ENCODE measurements at places on chromosomes 3 and 15.

DNA sequence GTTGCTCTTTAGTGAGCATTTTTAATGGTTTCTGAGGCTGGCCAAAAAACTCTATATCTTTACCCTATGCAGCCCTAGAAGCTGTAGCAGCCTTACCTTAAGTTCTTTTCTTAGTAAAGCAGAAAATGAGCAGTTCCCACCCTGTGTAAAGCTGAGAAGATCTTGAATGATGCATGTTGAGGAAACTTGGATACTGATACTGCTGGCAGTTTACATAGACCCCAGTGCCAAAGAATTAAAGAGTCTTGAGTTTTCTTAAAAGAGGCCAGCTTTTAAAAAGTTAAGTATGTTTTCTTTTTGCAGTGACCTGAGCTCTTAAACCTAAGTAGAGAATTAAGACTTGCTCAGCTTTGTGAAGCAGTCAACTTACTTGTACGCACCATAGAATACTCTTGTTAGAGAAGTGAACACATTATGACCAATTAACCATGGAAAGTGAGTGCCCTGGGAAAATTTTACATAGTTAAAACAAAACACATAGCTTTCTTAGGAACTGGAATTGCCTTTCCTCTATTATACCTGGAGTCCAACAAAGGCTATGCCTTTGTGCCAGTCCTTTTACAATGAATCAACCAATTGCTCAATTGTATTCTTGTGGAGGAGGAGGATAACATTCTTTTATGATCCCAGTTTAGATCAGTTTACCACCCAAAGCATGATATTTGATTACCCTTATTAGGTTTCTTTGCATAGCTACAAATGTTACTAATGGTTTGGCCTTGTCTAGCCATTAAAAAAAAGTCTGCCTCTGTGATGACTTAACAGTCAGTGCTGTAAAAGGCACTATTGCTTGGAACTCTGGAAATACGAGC, 28.4 kb downstream of the PLS1 start:
- no peak for DNase-seq

GRCh38 chr3:188037195-188037718, 116.7 kb upstream of the LPP start:
- DNase-seq: no peak

DNA sequence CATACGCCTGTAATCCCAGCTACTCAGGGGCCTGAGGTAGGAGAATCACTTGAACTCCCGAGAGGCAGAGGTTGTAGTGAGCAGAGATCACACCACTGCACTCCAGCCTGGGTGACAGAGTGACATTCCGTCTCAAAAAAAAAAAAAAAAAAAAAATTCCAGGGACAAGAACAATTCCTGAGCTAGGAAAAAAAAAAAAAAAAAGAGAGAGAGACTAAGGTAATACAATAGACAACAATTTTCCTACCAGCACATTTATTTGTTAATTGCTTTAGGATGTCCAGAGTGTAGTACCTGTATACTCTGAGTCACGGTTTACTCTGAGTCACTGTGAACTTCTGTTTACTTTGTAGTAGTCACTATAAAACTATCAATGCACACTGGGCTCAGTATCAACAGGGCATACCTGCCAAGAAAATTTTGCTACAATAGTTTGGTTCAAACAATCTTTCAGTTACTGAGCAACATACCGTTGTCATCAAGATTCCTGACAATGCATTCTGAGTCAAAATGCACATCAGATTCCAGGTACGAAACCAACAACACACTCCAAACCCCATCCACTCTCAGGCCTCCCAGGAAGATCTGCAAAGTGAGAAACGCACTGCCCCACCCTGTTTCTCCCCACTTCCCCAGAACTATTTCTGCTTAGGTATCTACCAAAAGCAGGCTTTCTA, 28.3 kb downstream of the IGF2BP2 start:
- DNase-seq: no peak

- no peak for DNase-seq
These were observed 53.3 kb downstream of the AAGAB start for GRCh38 chr15:67201136-67201535.

All from D721Med (cell line).